ENCODE measurements at places on chromosomes 5 and 9. TPM values are rescaled to one million over a fixed set of nuclear protein-coding genes. Genes with fewer than 3 reads are reported as not detected.

ESM1 gene
- 8.2 TPM for total RNA-seq

NDUFS6 gene
- 31.0 TPM for total RNA-seq

NDOR1 gene
- 22.5 TPM for total RNA-seq

MIER3 gene
- 52.3 TPM for total RNA-seq

GRCh38 chr9:129998491-129999140, 44.4 kb downstream of the FNBP1 start:
- H3K4me3 ChIP-seq = peak overlapping the region; percentile 37
- peaks cover 14% of the 10 kb centered on the region for H3K36me3 ChIP-seq
- H3K4me1 ChIP-seq = peaks cover 11% of the 10 kb centered on the region
- no peaks in the 10 kb centered on the region for H3K27me3 ChIP-seq

DNA sequence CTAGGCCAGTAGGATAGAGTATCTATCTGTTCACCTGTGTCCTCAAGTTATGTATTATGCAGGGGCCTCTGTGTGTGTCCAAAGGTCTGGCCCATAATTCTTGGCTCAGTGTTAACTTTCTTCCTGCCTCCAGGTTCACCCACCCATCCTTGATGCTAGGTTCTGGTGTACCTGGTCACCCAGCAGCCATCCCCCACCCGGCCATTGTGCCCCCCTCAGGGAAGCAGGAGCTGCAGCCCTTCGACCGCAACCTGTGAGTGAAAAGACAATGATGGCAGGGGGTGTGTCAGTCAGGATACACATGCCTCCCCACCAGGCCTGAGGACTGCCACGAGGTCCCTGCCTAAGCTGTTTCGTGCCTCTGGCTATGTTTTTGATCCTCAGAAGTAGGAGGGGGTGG, 27.6 kb downstream of the TCF7 start:
- no peak overlapping the region for H3K4me3 ChIP-seq
- H3K4me1 ChIP-seq = peaks cover 48% of the 10 kb centered on the region
- peak overlapping the region; percentile 88 for H3K27ac ChIP-seq
- H3K36me3 ChIP-seq = peaks cover 13% of the 10 kb centered on the region

DMGDH gene
- total RNA-seq = 0.36 TPM

Measured in endothelial cell (in vitro differentiated cells).